Stimulated activated CD8-positive, alpha-beta memory T cell treated with anti-CD3 and anti-CD28 coated beads, Interleukin-4, amount 100 ng/mL, for 24 hours (primary cell): ENCODE measurements at places on chromosomes 13 and 19.
A peak's percentile ranks its signal among the peaks of the same experiment; 100 is the strongest.

DNA sequence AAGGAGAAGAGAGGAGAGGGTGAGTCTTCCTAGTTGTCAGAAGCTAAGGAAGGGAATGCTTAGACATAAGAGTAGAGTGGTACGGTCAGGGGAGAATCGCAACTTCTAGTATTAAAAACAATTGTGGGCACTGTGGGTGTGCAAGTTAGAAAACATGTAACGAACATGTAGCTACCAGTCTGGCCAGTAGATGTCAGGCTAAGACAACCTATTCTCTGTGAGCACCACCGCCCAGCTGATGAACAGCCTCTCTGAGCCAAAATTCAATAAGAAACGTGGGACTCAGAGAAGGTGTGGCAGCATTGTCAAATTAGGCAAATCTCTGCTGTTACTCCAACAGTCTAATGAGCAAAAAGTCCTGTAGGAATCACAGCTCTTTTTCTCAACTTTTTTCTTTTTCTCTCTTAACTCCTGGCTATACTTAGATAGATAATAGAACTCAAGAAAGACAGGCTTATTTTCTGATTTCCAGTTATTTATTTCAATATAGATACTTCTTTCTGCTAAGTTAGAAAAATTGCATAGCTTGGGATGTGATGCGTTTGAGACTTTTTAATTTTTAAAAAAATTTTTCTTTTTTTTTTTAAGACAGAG is 186.2 kb downstream of the USP12 start:
- peak; percentile 42 for DNase-seq

GRCh38 chr19:2123682-2124387 is 27.1 kb downstream of the IZUMO4 start:
- DNase-seq: no peak

DNA sequence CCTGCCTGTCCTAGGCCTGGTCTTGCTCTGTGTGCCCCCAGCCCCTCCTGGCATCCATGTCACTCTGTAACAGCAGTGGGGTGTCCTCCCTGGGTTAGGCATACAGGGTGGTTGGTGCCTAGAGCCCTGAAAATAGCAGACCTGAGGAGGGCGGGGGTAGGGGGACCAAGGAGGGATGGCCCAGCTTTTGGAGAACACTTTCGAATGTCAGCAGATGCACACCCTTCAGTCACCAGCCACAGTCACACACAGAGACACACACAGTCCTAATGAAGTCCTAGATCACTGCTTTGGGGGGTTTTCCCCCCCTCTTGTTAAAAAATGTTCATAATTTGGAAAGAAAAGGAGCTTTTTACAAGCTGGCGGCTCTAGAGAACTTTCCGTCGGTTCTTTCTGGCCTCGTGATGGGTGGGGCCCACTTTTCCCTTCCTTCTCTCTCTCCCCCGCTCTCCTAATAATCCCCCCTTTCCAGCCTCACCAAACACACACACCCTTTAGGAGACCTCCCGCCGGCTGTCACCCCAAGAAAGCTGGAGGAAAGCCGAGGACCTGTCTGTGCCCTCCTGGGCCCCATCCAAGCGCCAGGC is 47.9 kb downstream of the LYL1 start:
- DNase-seq: no peak

DNA sequence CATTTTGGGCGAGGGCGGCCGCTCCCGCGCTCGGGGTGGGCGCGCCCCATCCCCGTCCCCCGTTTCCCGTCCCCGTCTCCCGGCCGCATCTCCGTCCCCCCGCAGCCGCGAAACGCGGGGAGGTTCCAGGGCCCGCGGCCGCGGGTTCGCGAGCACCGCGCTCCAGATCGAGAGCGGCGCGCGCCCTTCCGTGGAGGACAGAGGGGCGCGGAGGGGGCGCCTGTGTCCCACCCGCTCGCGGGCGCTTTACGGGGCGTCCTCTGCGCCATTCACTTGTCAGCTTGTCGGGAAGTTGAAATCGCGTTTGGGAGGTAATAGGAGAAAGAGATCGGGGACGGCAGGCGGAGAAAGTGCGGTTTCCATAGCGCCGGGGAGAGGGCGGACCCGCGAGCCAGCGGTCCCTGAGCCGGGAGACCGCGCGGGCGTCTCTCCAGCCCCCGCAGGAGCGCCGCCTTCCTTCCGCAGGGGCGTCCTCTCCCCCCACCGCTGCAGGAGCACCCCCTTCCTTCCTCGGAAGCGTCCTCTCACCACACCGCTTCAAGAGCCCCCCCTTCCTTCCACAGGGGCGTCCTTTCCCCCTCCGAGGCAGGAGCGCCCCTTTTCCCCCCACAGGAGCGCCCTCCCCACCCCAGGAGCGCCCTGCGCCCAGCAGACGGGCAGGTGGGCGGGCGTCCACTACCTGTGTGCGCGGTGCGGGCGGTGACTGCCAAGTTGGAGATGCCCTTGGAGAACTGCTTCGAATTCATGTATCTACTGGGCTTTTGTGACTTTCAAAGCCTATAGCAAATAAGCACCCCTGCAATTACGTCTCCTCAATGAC is 962 bp upstream of the IRS2 start:
- no peak for DNase-seq

- DNase-seq: no peak
Observed at GRCh38 chr13:64197232-64197631, 2781.6 kb upstream of the PCDH20 start.

- DNase-seq: no peak
Observed at GRCh38 chr19:36113894-36114720, 568 bp downstream of the POLR2I start.

- peak; percentile 53 for DNase-seq
Observed at GRCh38 chr13:31160857-31161556, 697 bp downstream of the HSPH1 start.

GRCh38 chr19:48740164-48740972 is at the start of gene RASIP1:
Gene RASIP1 (minus strand): TSS chr19:48740610. CDS start chr19:48740282, 328 bp downstream.
- no peak for DNase-seq

GRCh38 chr19:873084-873483 is 13.6 kb downstream of the CFD start:
- DNase-seq: peak; percentile 54
